CD4-positive, alpha-beta T cell treated with Interleukin-1 beta for 1 hour (primary cell): ENCODE measurements at places on chromosomes 3 and 15.

- DNase-seq, result no peak
Observed at GRCh38 chr3:12399226-12399625, 85.1 kb upstream of the TSEN2 start.

GRCh38 chr15:90322538-90322937 is 29.5 kb upstream of the ZNF774 start:
- no peak for DNase-seq

GRCh38 chr3:45852828-45853227 is 10.9 kb upstream of the LZTFL1 start:
- no peak for DNase-seq

DNA sequence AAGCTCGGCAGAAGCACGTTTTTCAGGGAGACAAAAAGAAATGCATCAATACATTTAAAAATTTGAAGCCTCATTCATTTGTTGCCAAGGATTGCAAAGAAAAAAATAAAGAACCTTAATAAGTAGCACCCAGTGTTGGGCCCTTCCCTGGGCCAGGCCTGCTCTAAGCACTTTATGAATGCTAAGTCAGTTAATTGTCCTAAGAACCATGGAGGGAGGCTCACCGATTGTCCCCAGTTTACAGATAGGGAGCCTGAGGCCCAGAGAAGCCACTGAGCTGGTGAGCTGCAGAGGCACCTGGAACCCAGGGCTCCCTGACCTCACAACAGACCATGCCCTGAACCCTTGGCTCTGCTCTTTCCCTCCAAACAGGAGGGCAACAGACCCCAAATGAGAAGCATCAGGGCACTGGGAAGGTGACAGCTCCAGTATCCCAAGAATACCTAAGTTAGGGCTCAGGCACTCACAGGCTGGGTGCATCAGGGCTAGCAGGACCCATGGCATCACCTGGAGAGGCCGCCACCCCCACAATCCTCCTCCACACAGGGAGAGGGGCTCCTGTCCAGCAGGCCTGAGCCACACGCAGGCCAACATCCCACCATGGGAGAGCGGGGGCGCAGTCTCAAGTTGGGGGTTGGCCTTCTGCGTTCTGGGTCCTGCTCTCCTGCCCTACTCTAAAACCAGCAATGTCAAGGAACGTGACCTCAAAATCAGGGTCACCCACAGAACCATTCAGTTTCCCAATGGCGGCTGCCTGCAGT is 3.9 kb downstream of the GRIP2 start:
- no peak for DNase-seq

- no peak for DNase-seq
Observed at GRCh38 chr3:128498901-128499530, 6.0 kb upstream of the GATA2 start.

DNA sequence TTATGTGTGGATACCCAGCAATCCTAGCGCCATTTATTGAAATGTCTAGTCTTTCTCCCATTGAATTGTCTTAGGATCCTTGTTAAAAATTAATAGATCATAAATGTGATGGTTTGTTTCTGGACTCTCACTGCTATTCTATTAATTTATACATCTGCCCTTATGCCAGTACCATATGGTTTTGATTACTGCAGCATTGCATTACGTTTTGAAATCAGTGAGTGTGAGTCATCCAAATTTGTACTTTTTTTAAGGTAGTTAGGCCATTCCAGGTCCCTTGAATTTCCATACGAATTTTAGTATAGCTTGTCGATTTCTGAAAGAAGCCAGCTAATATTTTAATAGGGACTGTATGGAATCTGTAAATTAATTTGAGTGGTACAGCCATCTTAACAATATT is 648.6 kb upstream of the ZNF385D start:
- no peak for DNase-seq

- no peak for DNase-seq
Observed at GRCh38 chr15:90872486-90873184, 4.2 kb downstream of the FURIN start.

GRCh38 chr15:86373147-86373546 is 293.5 kb downstream of the AGBL1 start:
- DNase-seq, result no peak

- DNase-seq, result no peak
Observed at GRCh38 chr3:142968319-142969025, 5.0 kb upstream of the PAQR9 start.

DNA sequence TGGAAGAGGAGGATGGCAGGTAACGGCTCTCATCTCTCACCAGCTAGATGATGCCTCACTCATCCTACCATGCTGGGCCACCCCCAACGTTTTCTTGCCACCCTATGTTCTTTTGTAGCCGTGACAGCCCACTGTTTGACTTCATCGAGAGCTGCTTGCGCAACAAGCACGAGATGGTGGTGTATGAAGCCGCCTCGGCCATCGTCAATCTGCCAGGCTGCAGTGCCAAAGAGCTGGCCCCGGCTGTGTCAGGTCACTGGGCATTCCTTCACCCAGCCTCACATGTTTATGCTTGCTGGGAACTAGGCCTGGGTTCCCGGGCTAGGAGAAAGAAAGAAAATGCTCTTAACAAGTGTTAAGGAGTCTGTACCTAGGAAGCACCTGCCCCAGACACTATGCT is 8.2 kb downstream of the COPG1 start:
- no peak for DNase-seq

DNA sequence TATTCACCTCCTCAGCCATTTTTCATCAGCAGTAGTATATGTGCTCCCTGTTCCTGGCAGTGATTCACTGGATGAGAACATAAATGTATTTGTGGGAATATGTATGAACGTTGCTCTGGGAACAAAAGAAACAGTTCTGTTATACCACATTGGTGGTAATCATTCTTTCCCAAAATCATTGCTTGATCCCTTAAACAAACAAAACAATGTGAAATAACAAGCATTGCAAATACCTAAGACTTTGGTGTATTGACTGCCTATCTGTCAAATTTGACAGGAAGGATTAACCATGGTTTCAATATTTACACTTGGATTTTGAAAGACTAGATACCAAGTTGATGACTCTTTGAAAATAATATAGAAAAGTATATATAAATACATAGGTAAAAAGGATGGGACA is 284.1 kb downstream of the FHIT start:
- no peak for DNase-seq

GRCh38 chr3:94173673-94174434 is 111.0 kb downstream of the NSUN3 start:
- DNase-seq, result no peak

- DNase-seq, result no peak
Observed at GRCh38 chr3:150363420-150363819, 44.7 kb upstream of the TSC22D2 start.

DNA sequence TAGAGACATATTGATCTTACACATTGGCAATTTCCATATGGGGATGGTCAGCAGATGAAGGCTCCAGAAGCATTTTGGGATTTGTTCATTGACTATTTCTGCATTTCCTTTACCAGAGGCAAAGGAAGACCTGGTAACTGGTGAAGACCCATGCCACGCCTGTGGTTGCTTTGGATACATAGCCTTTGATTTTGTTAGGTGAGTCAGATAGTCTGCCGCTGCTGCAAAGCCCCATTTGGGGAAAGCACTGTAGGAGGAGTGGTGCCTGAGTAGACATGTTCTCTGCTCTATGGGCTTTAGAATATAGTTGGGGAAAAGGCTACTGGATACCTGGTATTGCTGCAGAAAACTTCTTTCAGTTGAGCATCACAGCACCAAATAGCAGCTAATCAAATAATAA is 56.8 kb downstream of the TFG start:
- DNase-seq, result no peak

DNA sequence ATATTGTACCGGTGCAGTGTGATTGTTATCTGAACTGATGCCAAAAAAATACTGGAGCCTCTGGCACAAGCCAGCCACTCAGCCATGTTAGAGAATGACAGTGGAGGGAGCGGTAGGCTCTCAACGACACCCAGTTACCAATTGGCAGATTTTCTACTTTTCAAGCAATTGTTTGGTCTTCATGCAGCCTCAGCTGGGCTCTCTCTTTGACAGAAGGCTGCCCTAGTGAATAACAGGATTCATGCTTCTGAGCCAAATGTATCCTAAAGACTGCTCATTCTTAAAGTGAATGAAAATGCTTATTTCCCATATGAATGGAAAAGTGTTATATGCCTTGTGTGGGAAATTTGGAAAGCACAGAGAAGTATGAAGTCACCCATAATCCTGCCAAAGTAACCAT is 261.2 kb upstream of the TRIM42 start:
- no peak for DNase-seq

DNA sequence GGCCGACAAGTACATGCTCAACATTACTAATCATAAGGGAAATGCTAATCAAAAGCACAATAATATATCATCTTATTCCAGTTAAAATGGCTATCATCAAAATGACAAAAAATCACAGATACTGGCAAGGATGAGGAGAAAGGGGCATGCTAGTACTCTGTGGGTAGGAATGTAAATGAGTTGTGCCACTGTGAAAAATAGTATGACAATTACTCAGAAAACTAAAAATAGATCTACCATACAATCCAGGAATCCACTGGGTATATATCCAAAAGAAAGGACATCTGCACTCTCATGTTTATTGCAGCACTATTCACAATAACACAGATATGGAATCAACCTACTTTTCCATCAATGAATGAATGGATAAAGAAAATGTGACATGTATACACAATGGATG is 1256.5 kb downstream of the SI start:
- no peak for DNase-seq

DNA sequence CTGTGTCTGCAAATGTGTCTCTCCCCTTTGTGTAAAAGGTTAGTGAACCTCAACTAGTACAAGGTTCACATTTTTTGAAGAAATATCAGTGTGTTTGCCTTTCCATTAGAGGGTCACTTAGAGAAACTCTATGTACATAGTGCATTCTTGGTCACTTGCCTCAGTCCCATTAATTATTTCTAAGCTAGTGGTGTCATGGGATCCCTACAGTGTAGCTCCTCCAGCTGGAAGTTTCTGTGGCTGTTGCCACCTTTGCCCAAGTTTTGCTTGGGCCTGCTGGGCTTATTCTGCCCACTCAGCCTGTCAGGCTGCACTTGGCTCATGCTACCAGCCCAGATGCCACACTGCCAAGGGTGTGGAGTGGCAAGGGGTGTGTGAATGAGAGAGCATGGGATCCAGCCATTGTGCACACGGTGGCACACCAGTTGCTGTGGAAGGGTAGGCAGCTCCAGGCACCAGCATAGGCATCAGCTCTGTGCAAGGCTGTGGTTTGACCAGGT is 161.7 kb downstream of the ARPP21 start:
- no peak for DNase-seq

GRCh38 chr3:3110299-3110630 is at the start of gene IL5RA:
TSS of gene IL5RA (minus strand) at chr3:3110374. CDS start at chr3:3104984, 5,390 bp downstream.
- DNase-seq, result peak; percentile 42

- DNase-seq, result no peak
Observed at GRCh38 chr3:42826141-42826540, 16.9 kb downstream of the ACKR2 start.

DNA sequence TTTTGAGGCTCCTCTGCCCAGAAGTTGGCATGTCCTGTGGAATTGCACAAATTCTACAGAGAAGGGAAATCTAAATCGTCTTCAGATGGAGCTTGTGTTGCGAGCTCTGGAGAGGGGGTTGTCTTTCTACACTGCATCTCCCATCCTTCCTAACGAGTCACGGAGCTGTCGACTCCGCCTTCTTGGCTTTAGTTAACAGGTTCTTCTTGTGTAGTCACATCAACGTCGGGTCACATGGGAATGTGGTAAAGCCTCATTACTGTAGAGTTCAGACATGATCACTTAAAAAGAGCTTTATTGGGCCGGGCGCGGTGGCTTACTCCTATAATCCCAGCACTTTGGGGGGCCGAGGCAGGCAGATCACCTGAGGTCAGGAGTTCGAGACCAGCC is 60.0 kb downstream of the DNASE1L3 start:
- no peak for DNase-seq

DNA sequence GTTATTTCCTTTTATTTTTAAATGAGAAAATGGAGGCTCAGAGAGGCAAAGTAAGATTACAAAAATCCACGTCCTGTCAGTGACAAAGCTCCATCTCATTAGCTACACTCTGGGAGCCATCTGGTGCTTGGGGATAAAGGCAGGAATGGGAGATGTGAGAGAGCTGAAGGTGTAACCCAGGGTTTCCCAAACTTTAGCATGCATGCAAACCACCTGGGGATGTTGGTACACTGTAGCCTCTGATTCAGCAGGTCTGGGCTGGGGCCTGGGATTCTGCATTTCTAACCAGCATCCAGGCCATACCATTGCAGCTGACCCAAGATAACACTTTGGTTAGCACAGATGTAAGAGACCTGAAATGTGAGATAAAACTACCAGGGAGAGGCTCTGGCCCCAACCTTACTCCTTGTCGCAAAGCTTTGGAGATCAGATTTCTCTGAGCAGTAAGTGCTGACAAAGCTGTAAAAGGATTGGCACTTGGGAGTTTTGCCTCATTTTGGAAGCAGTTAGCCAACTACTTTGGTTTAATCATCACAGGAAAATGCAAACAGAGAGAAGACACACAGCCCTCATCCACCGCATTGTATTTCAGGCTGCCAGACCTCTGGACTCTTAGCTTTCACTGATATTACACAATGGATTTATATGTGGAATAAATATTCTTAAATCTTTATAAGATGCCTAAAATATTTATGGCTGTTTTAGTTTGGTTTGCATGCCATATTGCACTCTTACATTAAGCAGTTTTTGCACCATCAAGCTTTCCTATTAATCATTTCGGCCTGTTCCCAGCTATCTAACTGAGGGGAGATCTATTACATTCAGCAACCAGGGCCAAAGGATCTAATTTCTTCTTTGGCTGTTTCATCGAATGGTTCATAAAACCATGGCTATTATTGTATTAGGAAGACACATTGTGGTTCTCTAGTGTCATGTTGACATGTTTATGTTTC is 263.0 kb downstream of the EBLN2 start:
- DNase-seq, result no peak

DNA sequence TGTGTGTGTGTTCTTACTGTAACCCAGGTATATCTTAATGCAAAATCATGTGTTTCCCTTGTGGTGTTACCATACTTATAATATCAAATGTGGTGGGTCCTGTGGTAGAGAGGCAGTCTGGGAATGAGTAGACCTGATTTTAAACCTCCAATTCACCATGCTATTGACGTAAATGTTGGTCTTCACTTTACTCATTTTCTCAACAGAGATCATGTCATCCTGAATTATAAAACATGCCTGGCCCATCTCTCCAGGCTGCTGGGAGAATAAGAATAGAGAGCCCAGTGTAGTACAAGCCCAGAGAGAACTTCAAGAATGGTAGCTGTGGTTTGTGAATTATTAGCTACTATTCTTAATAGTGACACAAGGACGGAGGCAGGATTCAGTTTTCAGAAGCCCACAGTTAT is 88.1 kb downstream of the MBNL1 start:
- DNase-seq, result no peak

- DNase-seq, result peak; percentile 3
Observed at GRCh38 chr3:193831495-193832455, 238.8 kb downstream of the OPA1 start.
